ENCODE measurements at places on chromosomes 2 and 18.
A peak's percentile ranks its signal among the peaks of the same experiment; 100 is the strongest.

DNA sequence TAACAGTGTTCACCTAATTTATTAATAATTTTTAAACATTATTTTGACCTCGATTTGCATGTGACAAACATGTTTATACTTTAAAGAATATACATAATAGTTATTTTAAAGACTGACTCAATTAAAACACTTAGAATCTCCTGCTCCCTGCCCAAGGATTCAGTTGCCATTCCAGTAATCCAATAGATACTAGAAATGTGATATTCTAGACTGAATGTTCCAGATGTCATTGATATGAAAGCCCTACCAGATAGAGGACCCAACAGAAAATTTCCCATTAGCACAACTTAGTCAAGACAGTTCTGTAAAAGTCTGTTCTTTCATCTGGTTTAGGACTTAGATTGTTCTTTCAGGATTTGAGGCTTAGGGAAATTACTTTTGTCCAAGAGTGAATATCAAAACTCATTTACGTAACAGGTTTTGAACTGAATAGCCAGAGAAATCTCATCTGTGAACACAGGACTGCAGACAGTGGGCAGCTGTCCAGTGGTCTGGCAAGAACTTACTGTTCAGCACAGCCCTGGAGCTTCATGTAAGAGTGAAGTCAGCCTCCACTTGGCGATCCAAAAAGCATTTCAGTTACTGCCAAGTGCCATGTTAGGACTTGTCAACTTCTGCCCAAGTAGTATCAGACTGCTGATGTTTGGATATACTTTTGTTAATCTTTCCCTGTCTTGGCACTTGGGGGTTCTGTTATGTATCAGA lies 77.5 kb downstream of the OSBPL6 start:
- peak; percentile 88 for DNase-seq

DNA sequence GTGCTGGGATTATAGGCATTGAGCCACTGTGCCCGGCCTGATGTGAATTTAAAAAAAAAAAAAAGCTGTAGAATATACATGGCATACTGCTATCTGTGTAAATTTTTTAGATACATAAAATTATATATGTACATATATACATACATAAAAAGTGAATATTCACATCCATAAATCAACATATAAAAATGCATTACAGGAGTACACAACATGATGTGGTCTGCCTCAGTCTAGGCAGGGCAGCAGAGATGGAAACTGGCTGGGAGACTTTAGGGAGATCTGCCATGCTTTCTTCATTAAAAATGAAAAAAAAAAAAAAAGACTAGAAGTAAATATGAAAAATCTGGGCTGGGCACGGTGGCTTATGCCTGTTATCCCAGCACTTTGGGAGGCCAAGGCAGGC lies 24.3 kb downstream of the MGAT4A start:
- DNase-seq, result no peak

DNA sequence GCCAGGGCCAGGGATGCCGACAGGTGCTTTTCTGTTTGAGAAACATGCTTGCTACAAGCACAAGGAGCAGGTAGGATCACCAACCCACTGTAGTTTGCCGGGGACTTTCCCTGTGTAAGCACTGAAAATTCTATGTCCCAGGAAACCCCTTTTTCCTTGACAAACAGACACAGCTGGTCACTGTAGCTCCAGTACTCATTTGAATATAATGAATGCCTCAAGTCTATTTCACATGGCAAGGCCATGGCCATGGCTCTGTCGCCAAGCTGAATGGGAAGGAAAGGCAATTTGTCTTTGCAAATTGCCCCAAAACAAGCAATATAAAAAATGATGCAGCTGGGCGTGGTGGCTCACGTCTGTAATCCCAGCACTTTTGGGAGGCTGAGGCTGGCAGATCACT lies 49.6 kb upstream of the IGFBP2 start:
- DNase-seq, result no peak

- no peak for DNase-seq
These were observed 84.5 kb downstream of the LONRF2 start for GRCh38 chr2:100237770-100238169.

DNA sequence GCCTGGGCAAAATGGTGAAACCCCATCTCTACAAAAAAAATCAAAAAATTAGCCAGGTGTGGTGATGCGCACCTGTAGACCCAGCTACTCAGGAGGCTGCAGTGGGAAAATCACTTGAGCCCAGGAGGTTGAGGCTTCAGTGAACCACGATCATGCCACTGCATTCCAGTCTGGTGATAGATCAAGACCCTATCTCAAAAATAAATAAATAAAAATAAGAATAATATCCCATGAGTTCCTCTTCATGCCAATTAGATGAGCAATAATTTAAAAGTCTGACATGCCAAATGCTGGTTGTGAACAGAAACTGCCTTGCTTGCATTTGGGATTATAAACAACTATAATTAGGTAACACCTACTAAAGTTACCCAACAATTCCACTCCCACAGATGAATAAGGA lies 22.1 kb upstream of the ANKRD44 start:
- DNase-seq, result no peak

Measured in bronchial epithelial cell (primary cell).